ENCODE measurements at places on chromosomes 3 and 15.

GRCh38 chr15:70086636-70087035 lies 11.1 kb downstream of the TLE3 start:
- no peak for DNase-seq

DNA sequence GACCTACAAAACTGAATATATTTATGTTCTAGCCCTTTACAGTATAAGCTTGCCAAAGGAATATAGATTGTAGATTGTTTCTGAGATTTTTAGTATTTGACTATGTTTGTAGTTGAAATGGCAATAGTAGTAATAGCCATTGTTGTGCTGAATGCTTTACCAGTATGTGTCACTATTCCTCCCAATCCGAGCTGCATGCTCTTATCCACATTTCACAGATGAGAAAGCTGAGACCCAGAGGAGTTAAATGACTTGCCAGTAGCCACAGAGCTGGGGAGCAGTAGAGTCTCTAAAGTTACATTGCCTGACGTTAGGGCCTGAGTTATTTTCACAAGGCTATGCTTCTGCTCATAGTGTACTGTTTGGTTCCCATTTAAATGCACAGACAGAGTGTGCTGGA lies 3.3 kb upstream of the GLB1 start:
- no peak for DNase-seq

DNA sequence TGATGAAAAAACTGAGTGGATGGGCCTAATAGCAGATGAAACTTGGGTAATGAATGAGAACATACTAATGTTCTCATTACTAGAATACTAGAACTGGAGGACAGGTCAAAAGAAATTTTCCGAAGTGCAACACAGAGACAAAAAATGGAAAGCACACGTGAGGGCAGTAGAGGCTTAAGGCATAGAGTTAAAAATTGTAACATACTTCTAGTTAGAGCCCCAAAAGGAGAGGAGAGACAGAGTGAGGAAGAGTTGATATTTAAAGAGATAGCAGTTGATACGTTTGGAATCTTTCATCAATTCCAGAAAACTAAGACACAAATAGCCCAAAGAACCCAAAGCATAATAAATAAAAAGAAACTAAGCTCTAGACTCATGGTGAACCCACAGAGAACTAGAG lies 327.9 kb downstream of the SQOR start:
- no peak for DNase-seq

DNA sequence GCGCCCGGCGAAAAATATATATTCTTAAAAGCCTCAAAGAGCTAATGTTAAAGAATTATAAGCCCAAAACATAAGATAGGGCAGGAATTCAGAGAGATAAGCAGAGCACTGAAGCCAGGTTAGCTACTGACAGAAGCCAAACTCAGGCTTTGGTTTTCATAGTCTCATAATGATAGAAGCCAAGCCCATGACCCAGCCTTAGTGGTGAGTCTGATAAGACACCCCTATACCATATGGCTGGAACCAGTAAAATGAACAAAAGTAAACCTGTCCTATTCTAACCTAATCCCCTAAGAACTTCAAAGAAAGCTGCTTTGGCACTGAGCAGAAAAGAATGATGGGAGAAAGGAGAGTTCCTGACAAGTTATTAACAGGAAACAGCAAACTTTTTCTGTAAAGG lies 25.9 kb downstream of the MYO9A start:
- no peak for DNase-seq

GRCh38 chr3:164030194-164030593 lies 1048.1 kb downstream of the SI start:
- DNase-seq, result no peak

- DNase-seq, result peak; percentile 79
Observed at GRCh38 chr15:58546635-58547627, 115.1 kb downstream of the LIPC start.

- no peak for DNase-seq
Observed at GRCh38 chr3:170330366-170330765, 27.1 kb upstream of the SKIL start.
